ENCODE measurements at places on chromosomes 11 and 22.

DNA sequence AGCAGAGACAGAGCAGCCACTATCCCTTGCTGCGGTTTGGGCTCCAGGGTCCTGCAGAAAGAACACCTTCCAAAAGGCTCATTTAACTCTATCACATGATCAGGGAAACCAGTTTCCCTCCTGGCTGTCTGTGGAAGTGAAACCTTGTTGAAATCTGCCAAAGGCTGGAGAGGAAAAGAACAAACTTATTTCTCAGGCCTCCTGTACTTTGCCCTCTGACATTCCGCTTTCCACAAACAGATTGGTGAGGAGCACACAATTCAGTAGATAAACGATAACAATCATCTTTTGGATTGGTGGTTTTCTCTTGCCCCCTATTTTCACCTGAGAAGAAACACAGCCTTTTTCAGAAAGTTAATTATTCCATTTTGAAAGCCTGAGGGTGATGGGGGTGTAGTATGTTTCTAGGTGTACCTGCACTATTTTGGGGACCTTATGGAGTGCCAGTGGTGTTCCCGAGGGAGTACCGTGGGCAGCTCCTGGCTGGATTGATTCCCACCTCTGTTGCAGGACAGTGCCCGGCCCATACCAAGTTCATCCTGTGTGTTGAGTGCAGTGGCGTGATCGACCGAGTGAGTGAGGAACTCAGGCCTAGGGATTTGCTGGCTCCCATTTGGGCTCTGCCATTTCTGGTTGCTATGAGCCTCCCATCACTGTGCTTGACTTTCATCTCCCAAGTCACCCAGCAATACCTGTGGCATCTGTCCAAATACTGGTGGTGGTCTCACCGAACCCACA lies 102.0 kb downstream of the TBC1D22A start:
- DNase-seq, result no peak

- peak; percentile 43 for DNase-seq
Measured at GRCh38 chr11:3021125-3021524, 29.0 kb upstream of the NAP1L4 start.

GRCh38 chr11:108854346-108854745 lies 189.5 kb downstream of the DDX10 start:
- no peak for DNase-seq

GRCh38 chr22:29106839-29107238 lies 34.0 kb downstream of the KREMEN1 start:
- DNase-seq, result no peak

DNA sequence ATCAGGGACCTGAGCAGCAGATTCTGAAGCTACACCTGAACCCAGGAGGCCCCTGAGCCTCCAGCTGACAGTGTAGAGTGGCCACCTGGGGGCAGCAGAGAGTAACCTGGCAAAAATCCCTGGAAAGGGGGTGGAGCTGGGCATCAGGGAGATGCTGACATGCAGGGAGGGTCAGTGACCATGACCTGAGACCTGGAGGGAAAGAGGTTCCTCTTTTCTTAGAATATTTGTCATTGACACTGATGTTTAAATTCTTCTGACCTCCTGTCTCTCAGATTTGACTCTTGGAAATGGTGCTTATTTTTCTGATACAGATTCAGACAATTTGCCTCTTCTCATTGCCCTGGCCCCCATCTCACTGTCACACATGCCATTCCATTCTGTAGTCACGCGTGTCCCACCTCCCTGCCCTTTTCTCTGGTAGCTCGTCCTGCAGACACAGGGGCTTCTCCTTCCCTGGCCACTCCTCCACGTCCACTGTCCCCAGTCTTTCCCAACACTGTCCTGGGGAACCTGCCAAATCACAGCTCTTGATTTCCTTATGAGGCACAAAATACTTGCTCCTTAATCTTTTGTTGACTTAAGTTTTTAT lies 117.2 kb upstream of the IGLL5 start:
- peak; percentile 13 for DNase-seq

DNA sequence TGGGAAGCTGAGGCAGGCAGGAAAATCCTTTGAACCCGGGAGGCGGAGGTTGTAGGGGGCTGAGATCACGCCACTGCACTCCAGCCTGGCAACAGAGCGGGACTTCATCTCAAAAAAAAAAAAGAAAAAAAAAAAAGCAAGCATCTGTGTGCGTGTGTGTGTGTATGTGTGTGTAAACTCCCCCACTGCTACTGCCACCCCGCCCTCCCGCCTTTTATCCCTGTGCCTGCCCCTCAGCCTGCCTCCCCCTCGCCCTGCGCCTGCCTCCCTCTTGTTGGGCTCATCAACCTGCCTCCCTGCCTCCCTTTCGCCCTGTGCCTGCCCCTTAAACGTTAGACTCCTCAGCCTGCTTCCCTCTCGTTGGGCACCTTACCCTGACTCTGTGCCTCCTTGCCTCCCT lies 18.0 kb downstream of the TMEM258 start:
- DNase-seq, result no peak

- DNase-seq, result no peak
Measured at GRCh38 chr11:61390161-61390560, 2.2 kb upstream of the TMEM216 start.

GRCh38 chr11:45313171-45313865 lies 27.2 kb upstream of the SYT13 start:
- peak; percentile 25 for DNase-seq

- DNase-seq, result no peak
Measured at GRCh38 chr11:79156031-79156430, 284.8 kb downstream of the TENM4 start.

DNA sequence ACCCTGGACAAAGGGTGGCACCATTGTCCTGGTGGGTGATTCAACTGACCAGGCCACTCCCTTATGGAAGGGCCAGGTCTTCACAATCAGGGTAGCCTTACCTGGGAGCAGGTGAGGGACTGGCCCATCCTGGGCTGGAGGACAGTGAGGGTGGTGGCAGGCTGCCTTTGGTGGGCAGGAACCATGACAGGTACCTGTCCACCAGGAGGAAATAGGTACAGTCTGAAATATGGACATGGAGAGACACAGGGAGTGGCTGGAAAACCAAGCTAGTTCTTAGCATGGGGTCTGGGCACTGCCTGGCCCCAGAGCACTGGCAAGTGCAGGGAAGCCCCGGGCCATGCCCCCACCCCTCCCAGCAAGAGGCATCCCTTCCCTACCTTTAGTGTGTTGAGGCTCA lies 113.8 kb downstream of the MED15 start:
- DNase-seq, result no peak

DNA sequence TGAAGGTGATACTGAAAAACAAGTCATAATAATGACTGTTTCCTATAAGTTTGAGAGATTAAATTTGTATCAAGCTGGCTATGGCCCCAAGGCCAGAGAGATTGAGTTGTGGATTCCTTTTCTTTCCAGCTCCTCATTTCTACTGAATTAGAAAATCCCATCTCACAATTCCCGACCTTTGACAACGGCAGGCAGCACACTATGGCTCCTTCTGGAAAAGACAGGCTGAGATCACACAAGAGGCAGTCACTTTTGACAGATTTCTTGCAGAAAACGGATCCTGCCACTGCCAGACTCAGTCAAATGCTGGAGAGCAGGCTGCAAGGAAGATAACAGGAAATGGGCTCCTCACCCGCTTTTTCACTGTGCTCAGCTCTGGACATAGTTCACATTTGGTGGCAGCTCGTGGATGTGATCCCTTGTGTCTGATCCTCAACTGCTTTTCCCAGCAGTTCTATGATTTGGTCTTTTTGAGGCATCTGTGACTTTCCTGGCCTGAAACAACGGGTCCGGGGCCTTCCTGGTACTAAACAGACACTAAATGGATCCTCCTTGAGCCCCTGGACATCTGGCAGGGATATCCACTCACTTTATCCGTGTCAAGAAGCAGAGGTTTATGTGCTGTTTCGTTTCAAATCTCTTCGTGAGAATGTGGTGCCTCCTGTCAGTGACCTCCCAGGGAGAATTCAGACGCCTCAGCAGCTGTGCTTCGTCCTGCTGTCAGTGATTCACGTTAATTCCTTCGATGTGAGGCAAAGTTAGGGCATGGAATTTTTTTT lies 26.1 kb upstream of the RTL6 start:
- no peak for DNase-seq

DNA sequence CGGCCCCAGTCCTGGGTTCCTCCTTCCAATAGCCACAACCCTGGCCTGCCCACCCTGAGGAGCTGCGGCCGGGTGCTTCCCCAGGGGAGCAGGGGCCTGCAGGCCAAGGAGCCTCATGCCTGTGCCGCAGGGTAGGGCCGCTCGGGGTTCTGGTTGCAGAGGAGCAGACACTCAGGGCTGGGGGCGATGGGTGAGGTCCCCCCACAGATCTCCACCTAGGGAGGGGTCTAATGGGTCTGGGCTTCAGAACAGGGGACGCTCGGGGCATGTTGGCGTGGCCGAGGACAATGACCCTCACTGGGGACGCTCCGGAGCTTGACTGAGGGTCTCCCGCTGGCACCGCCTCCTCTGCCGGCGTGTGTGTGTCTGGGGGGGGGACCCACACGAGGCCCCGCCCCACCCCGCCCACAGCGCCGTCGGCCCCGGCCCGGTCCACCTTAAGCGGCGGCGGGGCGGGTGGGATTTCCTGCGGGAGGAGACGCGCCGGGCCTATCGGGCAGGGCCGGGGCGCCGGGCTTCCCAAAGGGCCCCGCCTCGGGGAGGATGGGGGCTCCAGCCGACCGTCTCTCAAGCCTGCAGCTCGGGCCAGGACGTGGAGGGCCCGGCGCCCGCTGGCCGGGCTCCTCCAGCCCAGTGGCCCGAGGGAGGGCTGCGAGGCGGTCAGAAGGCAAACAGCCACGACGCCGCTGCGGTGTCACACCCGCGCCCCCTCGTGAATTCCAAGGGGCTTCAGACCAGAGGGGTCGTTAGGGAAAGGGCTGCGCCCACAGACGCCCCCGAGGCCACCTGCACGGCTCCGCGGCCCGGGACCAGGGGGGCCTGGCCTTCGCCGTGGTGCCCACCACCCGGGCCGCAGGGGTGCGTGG lies 640 bp upstream of the ZDHHC8 start:
- DNase-seq, result peak; percentile 67

DNA sequence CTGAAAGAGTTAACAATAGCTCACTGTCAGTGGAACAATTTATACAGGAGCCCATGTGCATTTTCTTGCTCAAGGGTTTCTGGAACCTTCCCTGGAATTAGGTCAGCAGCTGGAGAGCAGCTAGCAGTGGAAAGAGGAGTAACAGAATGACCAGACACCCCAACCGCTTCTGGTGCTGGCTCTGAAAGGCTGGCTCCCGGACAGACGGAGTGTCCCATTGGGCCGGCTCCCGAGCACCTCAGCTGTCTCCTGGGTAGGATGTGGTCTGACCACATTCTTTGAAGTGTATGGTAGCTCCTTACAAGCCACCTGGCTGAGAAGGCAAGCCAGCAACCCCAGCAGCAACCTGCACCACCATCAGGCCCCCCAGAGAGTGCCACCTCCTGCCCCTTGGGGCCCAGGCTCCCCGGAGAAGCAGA lies 44.7 kb downstream of the ABTB2 start:
- DNase-seq, result no peak

DNA sequence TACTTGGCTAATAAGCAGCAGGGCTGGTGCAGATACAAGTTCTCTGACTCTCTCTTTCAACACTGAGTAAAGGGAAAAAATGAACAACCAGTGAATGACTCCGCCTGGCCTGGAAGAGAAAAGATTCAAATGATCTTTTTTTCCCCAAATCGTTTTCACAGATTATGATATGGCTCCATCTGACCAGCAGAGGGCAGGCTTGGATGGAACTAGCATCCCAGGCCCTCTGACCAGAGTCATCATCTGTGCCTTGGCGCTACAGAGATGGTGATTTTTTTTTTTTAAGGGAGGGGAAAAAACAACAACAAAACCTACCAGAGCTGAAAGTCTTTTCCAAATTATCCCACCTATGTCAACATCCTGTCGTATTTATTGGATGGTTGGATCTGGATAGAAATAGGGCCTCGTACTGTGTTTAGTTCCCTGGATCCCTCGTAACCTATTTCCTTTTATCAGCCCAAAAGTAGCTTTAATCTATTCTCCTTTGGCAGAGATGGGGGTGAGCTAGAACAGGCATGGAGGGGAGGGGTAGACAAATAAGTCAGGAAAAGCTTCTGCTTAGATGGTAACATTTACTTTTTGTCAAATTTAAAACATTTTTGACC lies 69.7 kb downstream of the PRSS23 start:
- peak; percentile 25 for DNase-seq

- no peak for DNase-seq
Measured at GRCh38 chr11:106493751-106494150, 416.3 kb downstream of the AASDHPPT start.

DNA sequence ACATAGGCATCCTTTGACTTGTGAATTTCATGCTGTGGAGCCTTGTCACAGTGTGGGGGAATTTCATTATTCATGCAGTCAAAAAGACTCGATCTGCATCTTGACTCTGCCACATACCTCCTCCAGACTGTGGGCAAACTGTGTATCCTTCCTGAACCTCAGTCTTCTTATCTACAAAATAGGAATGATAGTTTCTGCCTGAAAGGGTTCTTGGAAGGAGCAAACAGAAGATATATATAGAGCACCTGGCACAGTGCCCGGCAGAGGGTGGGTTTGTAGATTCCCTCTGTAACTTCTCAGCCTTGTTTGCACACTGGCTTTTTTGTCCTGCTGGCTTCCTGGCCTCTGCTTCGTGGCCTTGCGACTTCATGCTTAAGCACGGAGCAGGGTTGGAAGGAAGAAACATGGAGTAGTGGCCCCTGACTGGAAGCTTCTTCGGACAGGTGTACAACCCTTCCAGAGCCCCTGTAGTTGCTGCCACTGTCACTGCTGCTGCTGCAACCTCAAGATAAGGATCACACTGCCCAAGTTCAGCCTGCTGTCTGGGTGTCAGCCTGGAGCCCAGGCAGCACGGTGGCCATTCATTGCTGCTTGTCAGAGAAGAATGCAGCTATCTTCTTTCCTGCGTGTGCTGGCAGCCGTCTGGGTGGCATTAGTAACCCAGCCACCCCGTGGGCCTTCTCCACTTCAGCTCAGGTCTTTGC lies 106.4 kb downstream of the MICAL2 start:
- no peak for DNase-seq

DNA sequence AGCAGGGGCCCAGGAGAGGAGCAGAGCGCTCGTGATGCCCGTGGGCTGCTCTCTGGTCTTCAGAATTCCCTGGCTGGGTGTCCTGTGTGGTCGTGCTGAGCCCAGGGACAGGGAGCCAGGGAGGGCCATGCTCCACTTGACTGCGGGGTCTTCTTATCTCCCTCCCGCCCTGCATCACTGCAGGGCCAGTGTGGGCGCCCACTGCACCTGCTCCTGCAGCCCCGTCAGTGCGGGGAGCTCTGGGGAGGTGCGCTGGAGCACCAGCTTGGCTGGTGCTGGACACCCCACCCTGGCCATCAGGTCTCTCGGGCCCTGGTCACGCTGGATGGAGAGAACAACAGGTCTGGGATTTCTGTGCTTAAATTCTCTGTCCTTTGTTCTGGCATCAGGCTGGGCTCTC lies 31.8 kb downstream of the B3GAT1 start:
- DNase-seq, result no peak

- no peak for DNase-seq
Measured at GRCh38 chr11:94793002-94793401, 24.8 kb downstream of the AMOTL1 start.

Data from NCI-H1092 treated with DMSO at 0.1 percent for 48 hours (cell line).